ENCODE measurements at places on chromosomes 12 and 14.

DNA sequence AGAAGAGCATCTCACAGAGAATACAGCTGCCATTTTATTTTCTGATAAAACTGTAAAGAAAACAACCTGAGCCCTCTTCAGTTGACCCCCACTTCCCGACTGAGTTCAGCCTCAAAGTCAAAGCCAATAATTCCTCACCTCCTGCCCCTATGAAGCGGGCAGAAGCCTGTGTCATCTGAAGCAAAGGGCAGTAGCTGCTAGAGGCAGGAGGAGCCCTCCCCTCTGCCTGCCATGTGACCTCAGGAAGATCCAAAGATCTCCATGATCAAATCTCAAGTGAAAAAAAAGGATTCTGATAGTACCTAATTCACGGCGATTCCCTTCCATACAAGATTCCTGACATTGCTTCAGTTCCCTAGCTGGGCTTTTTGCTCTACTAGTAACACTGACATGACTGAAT, 223.1 kb upstream of the CAND1 start:
- DNase-seq, result no peak

DNA sequence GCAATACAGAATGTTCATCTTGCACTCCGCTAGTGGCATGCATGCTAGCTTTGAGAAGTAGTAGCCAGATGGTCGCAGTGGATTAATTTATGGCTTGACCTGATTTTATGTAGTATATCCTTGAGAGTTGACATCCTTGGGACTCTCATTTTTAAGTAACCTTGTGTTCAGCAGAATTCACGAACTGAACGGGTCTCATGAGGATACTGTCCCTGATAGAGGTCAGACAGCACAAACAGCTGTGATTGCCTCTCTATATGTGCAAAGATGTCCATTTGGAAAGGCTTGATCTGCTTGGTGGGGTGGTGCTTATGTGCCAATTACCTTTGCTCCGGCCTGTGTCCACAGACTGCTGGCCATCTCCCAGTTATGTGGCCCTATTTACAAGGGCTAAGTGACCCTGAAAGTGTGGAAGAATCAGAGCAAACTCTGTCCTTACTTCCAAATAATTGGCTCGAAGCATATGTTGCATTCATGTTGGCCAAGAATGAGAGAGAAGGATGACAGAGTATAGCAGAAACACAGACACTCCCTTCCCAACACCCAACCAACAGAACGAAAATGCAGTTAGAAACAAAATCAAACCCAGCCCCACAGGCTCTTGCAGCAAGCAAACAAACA, 167.1 kb downstream of the CRADD start:
- DNase-seq, result no peak

- DNase-seq, result peak; percentile 69
Observed at GRCh38 chr12:122064025-122064777, 14.4 kb upstream of the MLXIP start.

DNA sequence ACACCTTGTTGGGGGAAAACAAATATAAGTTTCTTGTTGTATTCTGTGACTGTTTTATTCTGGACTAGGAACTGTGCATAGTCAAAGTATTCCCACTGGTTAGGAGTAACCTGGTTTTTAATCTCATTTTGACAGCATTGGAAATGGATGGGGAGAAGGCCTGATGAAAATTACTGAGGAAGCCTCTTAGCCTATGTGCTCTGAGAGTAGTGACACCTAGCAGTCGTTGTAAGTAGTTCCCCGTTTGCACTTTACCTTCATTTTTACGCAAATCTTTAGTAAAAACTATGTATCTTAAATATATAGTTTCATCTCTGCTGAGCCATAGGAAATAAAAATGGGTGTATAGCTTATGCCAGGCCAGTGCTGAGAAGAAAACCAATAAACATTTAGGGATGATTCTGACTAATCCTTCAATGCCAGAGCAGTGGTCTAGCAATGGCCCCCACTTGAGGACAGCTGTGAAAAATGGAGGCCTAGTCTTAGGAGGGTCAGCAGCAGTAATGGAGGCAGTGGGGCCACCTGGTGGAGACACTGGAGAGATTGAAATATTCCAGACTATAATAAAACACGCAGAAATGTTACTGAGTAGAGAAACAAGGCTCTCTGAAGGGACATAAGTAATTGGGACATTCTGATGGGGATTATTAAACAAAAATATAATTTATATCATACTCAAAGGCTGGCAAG, 133.2 kb upstream of the NOVA1 start:
- DNase-seq, result peak; percentile 41

DNA sequence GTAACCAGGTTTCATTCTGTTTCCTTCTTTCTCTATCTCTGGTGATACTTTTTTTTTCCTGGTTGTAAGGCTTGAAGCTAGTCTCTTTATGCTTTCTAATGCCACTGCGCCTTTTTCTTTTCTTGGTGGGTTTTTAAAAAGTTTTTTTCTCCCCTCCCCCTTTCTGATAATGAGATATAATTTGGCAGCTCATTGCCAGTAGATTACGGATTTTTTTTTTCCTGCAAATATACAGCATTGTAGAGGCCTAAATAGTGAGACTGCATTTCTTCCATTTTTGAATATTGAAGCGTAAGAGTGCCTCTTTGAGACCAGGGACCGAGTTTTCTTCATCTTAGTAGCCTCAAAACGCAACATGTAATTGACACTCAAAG, 1.1 kb downstream of the PAPOLA start:
- DNase-seq, result no peak

DNA sequence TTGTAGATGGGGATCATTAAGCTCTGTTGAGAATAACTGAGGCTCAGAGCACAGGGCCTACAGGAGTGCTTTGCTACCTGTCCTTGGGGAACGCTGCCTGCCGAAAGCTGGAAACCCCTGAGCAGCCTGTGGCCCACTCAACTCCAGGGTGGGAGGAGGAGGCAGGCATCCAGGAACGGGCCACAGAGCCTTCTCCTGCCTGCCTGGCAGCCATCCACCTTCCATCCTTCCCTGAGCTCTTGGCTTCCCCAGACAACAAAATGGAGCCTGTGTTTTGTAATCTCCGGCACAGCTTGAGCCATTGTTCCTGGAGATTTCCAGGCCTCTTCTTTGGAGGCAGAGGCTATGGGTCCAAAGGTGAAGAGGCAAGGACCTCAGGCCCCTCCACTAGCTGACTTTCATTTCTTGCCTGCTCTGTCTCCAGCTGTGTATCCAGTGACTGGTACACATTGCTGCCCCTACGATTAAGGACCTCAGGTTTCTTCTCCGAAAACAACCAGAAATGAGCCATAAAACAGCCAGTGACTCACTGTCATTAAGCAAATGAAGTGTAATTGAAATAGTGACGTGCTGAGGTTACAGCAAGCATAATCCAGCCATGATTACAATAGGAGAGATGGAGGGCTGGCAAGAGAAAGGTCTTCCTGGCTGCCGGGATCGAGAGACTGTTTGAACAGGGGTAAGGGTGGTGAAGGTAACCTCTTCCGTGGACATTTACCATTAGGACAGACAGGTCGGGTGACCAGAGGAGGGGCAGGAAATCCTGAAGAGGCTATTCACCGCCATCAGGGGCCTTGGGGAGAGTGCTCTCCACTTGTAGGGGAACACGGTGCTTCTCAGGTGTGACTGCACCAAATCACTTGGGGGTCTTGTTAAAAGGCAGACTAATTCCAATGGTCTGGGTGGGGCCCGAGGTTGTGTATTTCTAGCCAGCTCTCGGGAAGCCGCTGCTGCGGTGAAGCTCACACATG, 56.3 kb upstream of the KCNA5 start:
- DNase-seq, result no peak

- DNase-seq, result no peak
Observed at GRCh38 chr12:104494137-104494792, 37.5 kb downstream of the CHST11 start.

GRCh38 chr14:101732118-101732517, 29.4 kb upstream of the PPP2R5C start:
- no peak for DNase-seq

DNA sequence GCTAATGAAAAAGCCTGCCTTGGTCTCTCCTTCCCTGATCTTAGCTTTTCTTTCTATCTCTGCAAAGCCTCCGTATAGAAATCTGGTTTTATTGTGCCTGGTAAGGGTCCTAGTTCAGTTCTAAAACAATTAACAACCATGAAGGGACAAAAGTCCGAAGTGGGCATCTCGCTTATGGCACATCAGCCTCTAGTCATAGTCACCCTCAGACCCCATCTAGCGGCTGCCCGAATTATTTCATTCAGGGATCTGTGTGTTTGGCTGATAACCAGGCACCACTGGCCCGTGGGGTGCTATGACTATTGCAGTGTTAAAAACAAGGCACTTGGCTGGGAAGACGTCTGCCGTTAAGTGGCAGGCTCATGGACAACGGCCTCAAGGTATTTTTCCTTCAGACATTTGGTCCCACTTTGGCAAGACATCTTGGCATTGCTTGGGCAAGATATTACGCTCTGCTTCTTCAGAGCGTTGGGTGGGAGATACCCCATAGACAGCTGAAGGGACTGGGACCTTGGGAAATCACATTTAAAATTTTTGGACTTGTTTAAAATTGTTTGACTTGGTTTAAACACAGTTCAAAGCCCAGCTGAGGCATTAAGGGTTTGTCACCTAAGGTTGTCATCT, 87.1 kb downstream of the SINHCAF start:
- peak; percentile 75 for DNase-seq

GRCh38 chr12:124683152-124684124, 116.0 kb upstream of the NCOR2 start:
- no peak for DNase-seq

DNA sequence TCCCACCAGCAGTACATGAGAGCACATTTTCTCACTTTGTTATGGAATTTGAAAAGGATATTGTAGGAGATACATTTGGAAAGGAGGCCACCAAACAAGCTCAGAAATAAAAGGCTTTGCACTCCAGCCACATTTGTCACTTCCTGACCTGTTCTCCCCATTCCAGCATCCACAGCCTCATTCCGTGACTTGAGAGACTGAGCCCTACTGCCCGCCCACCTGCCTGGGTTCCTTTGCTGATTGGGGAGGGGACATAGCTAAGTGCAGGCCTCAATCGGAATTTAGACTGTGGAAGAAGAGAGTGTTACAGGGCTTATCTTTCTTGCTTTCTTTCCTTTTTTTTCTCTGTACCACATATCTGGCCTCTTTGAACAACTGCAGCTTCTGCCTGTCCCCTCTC, 735.4 kb upstream of the TMEM132C start:
- DNase-seq, result no peak

- DNase-seq, result no peak
Observed at GRCh38 chr12:132373901-132374611, 44.7 kb upstream of the GALNT9 start.

DNA sequence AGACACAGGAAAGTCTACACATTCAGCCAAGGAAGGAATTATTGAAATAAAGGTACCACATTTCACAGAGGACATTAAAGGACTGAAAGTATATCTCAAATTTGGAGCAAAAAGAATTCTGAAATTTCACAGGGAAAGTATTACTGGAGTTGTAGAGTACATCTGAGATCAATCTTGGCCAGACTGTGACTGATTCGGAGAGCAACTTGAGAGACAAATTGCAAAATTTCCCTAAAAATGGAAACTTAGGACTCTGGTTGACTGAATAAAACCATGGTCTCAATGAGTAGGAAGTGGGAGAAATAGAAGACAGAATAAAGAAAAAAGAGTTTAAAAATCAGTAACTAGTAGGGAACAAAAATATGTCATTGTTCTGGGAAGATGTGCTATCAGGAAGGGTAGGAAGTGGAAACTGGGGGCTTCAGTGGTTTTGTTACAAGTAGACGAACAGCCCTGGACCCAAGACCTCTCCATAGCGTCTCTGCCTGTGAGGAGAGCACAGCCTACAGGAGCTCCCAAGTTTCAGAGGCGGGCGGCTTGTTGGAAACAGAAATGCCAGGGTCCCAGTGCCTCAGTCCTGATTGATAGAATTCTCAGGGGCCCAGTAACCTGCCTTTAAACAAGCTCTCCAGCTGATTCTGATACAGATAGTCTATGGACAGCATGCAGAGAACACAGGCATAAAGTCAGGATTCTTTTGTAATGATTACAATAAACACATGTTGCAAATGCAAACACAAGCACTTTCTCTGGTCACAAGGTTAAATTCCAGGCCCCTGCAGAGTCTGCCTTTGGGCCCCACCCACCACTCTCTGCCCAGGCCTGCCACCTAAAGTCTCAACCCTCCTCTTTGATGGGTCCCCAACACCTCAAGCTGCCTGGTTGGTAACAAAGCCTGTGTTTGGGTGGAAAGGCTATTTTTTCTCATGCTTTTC, 63.1 kb downstream of the BBS10 start:
- DNase-seq, result no peak

- no peak for DNase-seq
Observed at GRCh38 chr12:122842505-122843405, 7.5 kb downstream of the HIP1R start.

DNA sequence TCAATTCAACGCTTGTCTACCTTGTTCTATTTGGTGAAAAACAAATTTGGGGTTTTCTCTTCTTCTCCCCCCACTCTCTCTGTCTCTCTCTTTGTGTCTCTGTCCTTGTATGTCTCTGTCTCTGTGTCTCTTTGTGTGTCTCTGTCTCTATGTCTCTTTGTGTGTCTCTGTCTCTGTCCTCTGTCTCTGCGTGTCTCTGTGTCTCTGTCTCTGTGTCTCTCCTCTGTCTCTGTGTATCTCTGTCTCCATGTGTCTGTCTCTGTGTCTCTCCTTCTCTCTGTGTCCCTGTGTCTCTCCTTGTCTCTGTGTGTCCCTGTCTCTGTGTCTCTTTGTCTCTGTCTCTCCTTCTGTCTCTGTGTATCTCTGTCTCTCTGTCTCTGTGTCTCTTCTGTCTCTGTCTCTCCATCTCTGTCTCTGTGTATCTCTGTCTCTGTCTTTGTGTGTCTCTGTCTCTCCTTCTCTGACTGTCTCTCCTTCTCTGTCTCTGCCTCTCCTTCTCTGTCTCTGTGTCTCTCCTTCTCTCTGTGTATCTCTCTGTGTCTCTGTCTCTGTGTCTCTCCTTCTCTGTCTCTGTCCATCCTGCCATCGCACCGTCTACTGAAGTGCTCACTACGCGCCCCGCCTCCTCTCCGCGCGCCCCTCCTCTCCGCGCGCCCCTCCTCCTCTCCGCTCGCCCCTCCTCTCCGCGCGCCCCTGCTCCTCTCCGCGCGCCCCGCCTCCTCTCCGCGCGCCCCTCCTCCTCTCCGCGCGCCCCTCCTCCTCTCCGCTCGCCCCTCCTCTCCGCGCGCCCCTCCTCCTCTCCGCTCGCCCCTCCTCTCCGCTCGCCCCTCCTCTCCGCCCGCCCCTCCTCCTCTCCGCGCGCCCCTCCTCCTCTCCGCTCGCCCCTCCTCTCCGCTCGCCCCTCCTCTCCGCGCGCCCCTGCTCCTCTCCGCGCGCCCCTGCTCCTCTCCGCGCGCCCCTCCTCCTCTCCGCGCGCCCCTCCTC, 12.8 kb downstream of the LRCOL1 start:
- DNase-seq, result no peak

DNA sequence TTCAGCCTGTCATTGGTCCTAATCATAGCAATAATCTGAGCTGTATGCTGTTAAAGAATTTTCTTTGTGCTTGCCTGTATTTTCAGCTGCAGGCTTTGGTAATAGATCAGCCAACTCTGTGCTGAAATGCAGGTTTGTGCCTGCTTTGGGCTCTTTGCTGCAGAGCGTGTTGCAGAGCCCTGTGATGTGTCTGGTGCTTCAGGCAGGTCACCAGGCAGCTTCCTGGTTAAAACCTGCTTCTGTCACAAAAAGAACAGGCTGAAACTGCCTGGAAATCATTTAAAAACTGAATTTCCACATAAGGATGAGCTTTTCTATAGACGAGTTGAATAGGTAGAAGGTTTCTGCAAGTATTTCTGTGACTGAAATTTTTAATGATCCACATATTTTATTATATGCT, 3.1 kb downstream of the DIP2B start:
- no peak for DNase-seq

GRCh38 chr12:121124402-121125109, 8.1 kb upstream of the P2RX7 start:
- DNase-seq, result no peak

Data from endothelial cell (in vitro differentiated cells).